ENCODE measurements at places on chromosomes 12 and 14. TPM values are rescaled to one million over a fixed set of nuclear protein-coding genes. Genes with fewer than 3 reads are reported as not detected.

Gene FAM181A
- not detected for total RNA-seq

Gene SLC6A13
- 0.11 TPM for total RNA-seq

Gene SLC10A1
- not detected for total RNA-seq

Gene TAS2R20
- total RNA-seq, result 0.07 TPM

Gene ADAM21
- 0.07 TPM for total RNA-seq

Gene KLHDC1
- total RNA-seq, result 0.76 TPM

Gene INHBC
- total RNA-seq, result not detected

Gene AQP2
- total RNA-seq, result not detected

Gene C12orf57
- 277 TPM for total RNA-seq

All from A549 treated with RU486 at 1 μM for 4 hours (cell line).